Activated T-cell treated with anti-CD3 and anti-CD28 coated beads, Interleukin-2, amount 50 U/mL, for 4 hours (primary cell): ENCODE measurements at places on chromosomes 1 and 21. TPM values are rescaled to one million over a fixed set of nuclear protein-coding genes. Genes with fewer than 3 reads are reported as not detected.

Gene KCNA2
- total RNA-seq, result 0.24 TPM

Gene APCS
- total RNA-seq, result not detected

Gene RGS4
- total RNA-seq, result not detected

Gene RNF223
- total RNA-seq, result not detected

Gene C4BPA
- 0.16 TPM for total RNA-seq

Gene F11R
- total RNA-seq, result 3.9 TPM
